ENCODE measurements at places on chromosomes 5 and 9.
A peak's percentile ranks its signal among the peaks of the same experiment; 100 is the strongest.

- DNase-seq, result peak; percentile 96
These were observed 1.0 kb upstream of the DAB2IP start for GRCh38 chr9:121650217-121651007.

DNA sequence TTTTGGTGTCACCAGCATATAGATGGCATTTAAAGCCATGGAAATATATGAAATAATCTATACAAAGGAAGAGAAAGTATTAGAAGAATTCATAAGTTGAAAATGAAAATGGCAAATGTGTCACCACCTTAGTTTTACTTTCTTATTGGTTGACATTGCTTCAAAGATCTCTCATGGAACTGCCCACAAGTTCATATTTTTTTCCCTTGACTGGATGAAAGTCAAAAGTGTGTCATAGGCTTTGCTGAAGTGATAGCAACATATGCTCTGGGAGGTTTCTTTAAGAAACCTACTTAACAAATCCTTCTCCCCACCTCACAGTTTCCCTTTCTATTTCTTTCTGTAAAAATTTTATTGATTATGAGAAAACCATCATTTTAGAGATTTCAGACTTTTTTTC, 127.2 kb downstream of the VPS13A start:
- no peak for DNase-seq

GRCh38 chr5:11733185-11733839, 170.9 kb downstream of the CTNND2 start:
- DNase-seq, result no peak

DNA sequence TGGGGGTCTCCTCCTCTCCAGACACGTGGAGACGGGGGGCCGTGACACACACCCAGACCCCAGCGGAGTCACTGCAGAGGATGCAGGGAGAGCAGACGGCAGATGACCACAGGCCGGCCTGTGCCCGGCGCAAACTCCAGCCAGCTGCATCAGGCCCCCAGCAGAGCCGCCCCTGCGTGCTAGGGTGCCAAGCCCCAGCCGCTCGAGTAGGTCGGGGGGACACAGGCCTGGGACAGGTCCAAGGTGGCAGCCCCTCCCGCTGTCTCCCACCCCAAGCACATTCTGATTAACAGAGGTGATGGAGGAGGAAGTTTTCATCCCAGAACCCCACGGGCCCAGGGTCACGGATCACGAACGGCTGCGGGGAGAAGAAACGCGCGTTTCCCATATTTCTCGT, 14.4 kb downstream of the NACC2 start:
- DNase-seq, result no peak

- no peak for DNase-seq
These were observed 24.0 kb upstream of the C5orf63 start for GRCh38 chr5:127097278-127097677.

DNA sequence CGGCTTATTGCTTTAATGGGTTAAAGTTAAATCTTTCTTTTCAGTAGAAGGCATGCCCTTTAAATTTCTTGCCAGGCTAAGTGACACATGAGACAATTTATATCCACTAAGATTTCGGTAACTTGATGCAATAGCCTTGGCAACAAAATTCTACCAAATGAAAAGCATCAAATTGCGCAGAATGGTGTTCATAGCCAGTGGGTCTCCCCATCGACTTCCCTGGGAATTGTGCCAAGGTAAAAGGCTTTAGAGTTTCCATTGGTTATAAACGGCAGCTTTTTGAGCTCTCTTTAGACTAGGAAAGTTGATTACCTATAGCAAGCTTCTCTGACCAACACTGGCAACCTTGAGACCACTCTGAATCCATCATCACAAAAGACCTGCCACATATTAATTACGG, 358.4 kb downstream of the ARRDC3 start:
- DNase-seq, result peak; percentile 59

DNA sequence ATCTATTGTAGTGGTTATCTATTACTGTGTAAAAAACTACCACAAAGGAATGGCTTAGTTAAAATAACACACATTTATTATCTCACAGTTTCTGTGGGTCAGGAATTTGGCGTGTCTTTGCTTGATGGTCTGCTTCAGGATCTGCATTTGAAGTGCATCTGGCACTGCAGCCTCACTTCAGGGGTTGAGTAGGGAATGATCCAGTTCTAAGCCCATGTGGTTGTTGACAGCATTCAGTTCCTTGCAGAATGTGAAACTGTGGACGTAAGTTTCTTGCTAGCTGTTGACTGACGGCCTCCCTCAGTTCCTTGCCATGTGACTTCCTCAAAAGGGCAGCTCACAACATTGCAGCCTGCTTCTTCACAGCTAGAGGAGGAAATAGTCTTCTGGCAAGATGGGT, 2.1 kb upstream of the OGN start:
- DNase-seq, result peak; percentile 38

GRCh38 chr9:113599646-113600022, 136.1 kb downstream of the RGS3 start:
- DNase-seq, result peak; percentile 91

DNA sequence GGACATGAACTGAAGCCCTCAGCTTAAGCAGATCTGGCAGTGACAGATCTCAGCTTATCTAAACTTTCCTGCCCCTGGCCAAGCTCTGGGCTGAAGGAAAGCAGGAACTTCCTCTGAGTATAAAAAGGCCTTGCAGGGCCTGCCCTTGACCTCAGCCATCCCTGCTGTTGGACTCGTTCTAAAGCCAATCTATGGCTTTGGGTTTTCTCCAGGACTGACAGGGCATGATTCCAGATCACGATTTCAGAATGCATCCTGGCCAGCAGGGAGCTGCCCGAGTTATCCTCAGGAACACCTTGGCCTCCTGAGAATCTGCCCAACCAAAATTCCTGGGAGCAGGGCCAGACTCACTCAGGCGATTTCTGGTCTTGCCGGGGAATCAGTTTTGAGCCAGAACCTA, 502.7 kb downstream of the TLE4 start:
- DNase-seq, result no peak

GRCh38 chr5:4411664-4412063, 728.5 kb upstream of the ADAMTS16 start:
- DNase-seq, result no peak

DNA sequence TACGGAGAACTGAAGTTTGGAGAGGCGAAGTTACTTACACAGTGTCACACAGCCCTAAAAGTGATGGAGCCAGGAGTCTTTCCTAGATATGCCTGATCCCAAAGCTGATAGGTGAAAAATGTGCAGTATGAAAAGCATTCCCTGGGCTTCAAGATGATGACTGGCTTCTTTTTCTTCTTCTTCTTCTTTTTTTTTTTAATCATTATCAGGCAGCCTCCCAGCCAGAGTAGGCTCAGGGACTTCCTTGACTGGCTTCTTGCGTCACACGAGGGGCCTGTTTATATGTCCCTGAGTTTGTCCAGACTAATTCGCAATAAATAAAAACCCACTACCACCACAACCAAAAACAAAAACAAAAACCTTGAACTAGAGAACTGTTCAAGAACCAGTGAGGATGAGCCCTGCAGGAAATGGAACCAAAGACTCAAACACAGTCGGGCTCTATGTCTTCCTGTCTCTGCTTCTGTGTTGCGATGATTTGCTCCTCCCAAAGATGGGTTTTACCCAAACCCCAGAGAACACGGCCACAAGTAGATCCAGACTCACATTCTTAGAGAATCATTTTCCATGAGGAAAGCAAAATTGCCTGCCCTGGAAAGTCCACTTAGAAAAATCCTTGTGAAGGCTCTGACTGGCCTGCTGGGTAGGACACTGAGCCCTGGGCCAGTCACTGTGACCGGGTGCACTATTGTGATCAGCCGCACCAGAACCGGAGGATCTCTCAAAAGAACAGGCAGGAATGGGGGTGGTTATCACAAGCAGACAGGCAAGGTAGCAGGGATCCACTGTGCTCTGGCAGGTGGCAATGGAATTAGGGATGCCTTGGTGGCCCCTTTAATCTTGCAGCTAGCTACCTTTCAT, 38.0 kb upstream of the ADAM19 start:
- no peak for DNase-seq

DNA sequence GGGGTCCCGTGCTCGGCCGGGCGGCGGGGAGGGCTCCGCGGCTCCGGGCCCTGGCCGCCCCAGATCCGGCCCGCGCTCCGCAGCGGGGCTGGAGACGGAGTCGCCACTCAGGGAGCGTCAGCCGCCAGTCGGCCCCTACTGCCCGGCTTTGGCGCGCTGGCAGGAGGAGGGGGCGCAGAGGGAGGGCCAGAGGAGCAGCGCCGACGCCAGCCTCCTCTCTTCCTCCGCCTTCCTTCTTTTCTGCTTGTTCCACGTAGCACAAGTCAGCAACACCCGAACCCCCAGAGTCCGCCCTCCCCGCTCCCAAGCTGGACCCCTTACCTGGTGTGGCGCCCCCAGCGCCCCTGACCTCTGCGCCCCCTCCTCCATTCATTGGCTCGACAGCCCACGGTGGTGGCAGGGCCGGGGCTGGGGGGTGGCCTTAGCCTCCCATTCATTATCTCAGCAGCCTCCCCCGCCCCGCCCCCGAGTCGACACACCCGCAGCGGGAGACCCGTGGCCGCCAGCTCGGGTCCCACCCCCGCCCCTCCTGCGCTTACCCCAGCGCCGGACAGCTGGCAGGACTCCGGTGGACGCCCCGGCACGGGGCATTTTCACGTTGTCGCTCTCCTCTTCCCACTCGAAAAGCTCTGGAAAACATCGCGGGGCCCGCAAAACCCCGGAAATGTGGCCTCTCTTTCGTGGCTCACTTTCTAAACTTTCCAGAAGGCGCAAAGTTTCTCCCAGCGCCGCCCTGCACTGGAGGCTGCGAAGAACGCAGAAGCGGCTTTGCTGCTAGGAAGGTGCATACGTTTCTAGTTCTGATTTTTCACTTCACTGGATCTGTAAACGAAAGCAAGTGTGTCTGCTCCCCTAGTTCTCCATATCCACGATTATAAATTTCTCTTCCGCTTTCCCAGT, at the start of gene LPAR1:
TSS of gene LPAR1 (minus strand) at position 140 of the 900 bp plus-strand sequence. CDS start 66,353 bp downstream, outside the sequence.
- DNase-seq, result peak; percentile 90

- no peak for DNase-seq
These were observed 144.4 kb upstream of the TAS2R1 start for GRCh38 chr5:9774472-9775079.

DNA sequence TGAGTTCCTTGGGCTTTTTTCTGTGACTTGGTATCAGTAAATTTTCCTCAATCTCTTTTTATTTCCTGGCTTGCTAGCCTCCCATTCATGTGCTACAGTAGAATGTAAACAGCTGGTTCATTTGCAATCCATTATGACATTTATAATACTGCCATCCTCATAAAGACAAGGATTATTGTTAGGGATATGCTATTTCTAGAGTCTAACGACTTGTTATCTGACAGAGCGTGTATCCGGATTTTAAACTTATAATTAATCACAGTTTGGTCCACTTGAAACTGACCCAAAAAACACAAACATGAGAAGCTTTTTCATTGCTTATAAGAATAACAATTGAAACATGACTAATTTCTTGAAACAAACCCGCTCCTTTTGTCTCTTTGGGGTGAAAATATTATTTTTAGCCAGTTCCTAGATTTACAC, 585.8 kb downstream of the TLE4 start:
- no peak for DNase-seq

- no peak for DNase-seq
These were observed 96.9 kb downstream of the FBN2 start for GRCh38 chr5:128441165-128441564.

DNA sequence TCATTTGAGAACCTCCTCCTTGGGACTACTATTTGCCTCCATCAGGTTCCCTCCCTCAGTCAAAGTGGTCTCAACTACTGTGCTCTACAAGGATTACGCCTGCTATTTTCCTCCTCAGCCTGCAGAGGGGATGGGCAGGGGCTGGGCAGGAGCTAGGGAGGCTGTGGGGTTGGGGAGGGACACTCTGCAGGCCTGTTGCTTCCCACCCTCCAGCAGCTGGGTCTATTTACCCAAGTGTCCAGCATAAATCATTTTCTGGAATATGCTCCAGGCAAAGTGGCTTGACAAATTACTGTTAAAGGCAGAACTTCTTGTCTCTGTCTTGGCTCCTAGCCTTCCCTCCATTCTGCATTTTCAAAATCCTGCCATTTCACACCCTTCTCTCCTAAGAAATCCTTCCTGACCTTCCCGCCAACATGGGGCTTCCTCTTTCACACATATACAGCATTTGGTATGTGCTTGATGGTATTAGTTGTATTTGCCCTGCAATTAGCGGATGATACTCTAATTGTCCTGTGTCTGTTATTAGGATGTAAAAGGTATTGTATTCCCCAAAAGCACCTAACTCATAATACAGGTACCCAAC, 106.7 kb downstream of the EFNA5 start:
- DNase-seq, result no peak

GRCh38 chr5:108078345-108078744, 303.6 kb downstream of the FBXL17 start:
- no peak for DNase-seq

DNA sequence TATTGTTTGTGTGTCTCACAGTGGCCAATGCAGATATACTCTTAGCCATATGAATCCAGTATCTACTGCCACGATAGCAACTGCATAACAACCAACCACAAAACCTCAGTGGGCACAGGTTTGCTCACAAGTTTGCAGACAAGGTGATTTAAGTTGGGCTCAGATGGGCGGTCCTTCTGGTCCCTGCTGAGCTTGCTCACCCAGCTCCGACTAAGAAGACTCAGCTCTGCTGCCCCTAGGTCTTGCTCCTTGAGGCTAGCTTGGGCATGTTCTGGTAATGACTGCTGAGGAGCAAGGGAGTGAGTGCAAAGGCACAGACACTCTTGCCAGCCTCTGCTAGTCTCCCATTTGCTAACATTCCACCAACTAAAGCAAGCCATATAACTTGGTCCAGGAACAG, 52.6 kb downstream of the MTX3 start:
- DNase-seq, result no peak

Data from right hindlimb (tissue), 1 donor.